ENCODE measurements at places on chromosomes 6 and 20. TPM values are rescaled to one million over a fixed set of nuclear protein-coding genes. Genes with fewer than 3 reads are reported as not detected.

MEI4 gene
- 0.18 TPM for total RNA-seq

AGER gene
- 17.7 TPM for total RNA-seq

DCDC2 gene
- 1.4 TPM for total RNA-seq

OSBPL2 gene
- total RNA-seq = 39.4 TPM

BANF2 gene
- not detected for total RNA-seq

GPR6 gene
- total RNA-seq = not detected

EYS gene
- total RNA-seq = 0.18 TPM

TBX18 gene
- not detected for total RNA-seq

ARMH2 gene
- total RNA-seq = not detected

EYA2 gene
- total RNA-seq = 1.5 TPM

CTCFL gene
- 0.70 TPM for total RNA-seq

PAX1 gene
- not detected for total RNA-seq

MLN gene
- total RNA-seq = not detected

CUL7 gene
- 27.0 TPM for total RNA-seq

Measured in WTC11 (cell line).